ENCODE measurements at places on chromosomes 3 and 15.

DNA sequence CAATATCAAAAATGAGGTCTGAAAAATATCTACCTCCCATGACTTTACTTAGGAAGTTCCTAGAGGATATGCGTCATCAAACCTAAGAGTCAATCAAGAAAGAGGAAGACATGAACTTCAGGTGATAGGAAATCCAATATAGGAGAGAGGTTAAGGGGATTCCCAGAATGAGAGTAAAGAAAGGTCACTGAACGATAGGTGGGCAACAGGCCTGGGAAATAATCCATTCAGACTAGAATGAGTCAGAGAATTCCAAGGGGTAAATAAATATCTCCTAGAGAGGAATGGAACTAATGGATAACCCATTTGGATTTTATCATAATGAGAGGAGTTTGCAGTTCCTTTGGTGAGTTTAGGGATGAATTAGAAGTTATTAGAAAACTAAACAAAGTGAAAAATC lies 131.1 kb upstream of the NUDT16 start:
- DNase-seq: no peak

- DNase-seq: peak; percentile 100
Observed at GRCh38 chr3:40971191-40972168, 227.8 kb upstream of the CTNNB1 start.

DNA sequence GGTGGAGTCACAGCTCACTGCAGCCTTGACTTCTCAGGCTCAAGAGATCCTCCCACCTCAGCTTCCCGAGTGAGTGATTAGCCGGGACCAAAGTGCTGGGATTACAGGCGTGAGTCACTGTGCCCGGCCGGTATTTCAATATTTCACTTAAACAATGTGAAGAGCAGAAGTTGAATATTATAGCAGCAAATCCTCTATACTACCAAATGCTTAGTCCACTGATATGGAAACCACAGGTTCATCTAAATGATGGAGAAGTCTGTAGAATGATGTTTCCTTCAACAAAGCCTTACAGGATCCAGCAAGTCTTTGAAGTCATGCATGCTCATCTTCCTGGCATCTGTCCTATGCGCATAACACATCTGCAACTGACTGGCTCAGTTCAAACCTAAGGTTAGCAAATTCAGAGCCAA lies 20.3 kb upstream of the UACA start:
- DNase-seq: no peak

DNA sequence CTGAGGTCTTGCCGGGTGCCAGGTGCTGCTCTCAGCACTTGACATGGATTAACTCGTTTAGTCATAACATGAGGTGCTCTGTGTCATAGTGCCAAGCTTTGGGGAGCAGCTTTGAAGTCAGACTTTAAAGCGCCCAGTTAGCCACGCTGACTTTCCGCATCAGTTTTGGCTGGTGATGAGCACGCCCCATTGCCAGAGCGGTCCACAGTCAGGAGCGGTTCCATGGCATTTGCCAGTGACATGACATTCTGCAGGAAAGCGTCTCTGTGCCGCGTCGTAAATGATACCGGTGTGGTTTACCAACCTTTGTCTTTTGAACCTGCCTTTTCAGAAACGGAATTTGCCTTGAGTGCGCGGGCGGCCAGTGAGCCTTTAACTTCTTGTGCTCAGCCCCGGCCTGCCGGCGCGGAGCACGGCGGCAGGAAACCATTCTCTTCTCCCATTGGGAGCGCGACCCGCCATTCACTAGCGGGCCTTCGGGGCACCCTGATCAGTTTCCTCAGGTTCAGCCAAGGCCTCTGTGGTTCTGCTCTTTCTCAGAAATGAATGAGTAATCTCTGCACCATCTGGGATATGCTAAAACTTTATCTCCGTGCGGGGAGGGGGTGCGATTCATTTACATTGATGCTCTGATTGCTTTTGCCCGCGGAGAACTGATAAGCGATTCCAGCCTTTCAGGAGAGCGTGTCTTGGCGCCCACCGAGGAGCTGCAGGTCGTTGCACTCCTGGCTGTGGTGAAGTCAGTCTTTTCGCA lies 1.7 kb upstream of the SLC2A2 start:
- no peak for DNase-seq

GRCh38 chr3:155643581-155644165 lies 101.2 kb downstream of the PLCH1 start:
- DNase-seq: no peak

DNA sequence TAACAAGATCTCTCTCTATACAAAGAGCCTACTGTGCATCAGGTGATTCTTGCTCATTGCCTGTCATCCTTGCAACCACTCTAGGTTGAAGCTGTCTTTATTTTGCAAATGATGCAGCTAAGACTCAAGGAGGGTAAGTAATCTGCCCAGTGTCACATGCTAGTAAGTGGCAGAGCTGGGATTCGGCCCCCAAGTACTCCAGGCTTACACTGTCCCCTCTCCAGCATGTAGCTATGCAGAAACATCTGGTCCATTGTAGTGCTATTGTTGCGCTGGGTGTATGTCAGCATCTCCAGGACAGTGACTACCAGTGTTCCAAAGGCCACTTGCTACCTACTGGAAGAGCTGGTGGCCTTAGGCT lies 248.9 kb downstream of the SLCO3A1 start:
- DNase-seq: no peak

GRCh38 chr15:50051811-50052419 lies 67.1 kb downstream of the ATP8B4 start:
- peak; percentile 78 for DNase-seq

GRCh38 chr3:38253704-38254103 lies 11.9 kb upstream of the SLC22A13 start:
- DNase-seq: no peak

DNA sequence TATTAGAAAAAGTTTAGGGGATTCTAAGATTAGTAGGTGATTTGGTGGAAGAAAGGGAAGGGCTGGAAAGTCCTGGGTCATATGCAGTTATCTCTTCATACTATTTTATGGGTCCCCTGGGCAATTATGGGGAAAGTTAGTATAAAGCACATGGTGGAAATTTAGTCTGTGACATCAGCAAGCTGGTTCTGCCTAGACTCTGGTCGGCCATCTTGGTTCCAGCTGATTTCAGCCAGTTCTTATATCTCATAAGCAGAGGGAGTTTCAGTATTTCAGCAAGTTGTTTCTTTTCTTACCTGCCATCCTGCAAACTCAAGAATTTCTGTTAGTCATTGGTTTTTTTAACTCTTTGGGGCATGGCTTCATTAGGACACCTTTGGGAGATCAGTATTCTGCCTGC lies 1.0 kb upstream of the LYZL4 start:
- DNase-seq: no peak

GRCh38 chr15:23690450-23690852 lies 3.3 kb upstream of the NDN start:
- DNase-seq: no peak

DNA sequence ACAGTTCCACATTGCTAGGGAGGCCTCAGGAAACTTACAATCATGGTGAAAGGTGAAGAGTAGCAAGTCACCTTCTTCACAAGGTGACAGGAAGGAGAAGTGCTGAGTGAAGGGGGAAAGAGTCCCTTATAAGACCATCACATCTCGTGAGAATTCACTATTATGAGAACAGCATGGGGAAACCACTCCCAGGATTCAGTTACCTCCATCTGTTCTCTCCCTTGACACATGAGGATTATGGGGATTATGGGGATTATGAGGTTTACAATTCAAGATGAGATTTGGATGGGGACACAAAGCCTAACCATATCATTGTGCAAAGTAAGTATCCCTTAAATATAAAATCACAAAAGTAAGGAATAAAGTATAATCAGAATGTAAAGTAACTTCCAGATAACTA lies 375.9 kb upstream of the NAALADL2 start:
- no peak for DNase-seq

GRCh38 chr3:125035217-125035616 lies 20.6 kb downstream of the HEG1 start:
- DNase-seq: no peak

DNA sequence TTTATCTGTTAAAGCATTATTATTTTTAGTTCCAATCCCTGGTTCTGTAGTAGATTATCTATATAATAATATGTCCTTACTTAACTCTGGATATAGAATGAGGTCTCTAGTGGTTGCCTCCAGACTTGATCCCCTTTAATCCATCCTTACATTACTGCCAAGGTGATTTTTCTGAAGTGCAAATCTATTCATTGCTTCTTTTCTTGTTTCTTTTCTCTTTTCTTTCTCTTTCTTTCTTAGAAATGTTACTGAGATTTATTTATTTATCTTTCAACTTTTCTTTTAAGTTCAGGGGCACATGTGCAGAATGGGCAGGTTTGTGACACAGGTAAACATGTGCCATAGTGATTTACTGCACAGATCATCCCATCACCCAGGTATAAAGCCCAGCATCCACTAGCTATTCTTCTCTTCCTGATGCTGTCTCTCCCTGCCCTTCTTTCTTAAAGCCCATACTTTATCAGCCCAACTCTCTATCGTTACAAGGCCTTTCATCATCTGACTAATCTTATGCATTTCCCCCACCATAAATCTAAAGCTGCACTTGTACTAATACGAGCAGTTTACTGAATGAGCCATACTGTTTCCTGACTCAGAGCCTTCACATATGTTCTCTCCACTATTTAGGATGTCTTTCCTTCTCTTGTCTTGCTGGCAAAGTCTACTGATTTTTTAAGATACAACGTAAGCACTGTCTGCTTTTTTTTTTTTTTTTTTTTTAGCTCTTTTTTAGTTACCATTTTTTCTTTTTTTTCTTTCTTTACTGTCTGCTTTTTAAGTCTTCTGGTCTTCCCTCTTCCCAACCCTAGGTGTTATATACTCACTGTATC lies 4.6 kb downstream of the GLCE start:
- DNase-seq: no peak

DNA sequence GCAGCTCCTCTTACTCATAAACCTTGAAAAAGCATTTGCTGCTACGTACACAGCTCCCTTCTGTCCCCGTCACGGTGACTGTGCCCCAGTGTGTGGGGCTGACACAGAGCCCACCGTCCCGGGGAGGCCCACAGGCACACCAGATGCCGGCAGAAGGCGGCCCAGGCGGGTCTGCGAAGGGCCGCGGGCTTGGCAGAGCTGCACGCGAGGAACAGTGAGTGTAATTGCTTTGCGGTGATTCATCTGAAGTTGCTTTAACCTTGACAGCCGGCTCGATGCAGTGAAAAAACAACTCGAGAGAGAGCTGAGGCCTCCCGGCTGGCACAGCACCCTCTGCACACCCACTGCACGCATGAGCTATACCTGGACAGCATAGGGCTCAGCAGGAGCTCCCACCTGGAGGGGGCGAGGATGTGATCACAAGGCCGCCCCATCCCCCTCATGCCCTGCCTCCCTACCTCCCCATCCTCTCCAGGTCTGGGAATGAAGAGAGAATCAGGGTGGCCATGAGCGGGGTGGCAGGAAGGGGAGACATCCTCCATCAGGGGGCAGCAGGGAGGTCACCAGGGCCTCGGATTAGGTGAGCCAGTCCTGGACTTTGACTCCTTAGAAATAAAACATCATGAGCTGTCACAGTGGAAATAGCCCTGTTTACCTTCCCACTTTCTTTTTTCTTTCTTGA lies 172.7 kb downstream of the MEGF11 start:
- DNase-seq: no peak

GRCh38 chr3:58743296-58743695 lies 76.7 kb upstream of the FAM3D start:
- DNase-seq: no peak

GRCh38 chr15:57143511-57144078 lies 225.2 kb downstream of the TCF12 start:
- no peak for DNase-seq

Measured in AML-193 (cell line).